ENCODE measurements at places on chromosomes 6 and 20.
A peak's percentile ranks its signal among the peaks of the same experiment; 100 is the strongest.

- DNase-seq, result no peak
These were observed 13.0 kb downstream of the TXNDC5 start for GRCh38 chr6:7897461-7898192.

GRCh38 chr6:39426073-39426456, 103.6 kb upstream of the KCNK16 start:
- no peak for DNase-seq

GRCh38 chr6:100664274-100665040, 199.7 kb upstream of the SIM1 start:
- DNase-seq, result no peak

- no peak for DNase-seq
These were observed 459.1 kb upstream of the CDH4 start for GRCh38 chr20:60792941-60793340.

DNA sequence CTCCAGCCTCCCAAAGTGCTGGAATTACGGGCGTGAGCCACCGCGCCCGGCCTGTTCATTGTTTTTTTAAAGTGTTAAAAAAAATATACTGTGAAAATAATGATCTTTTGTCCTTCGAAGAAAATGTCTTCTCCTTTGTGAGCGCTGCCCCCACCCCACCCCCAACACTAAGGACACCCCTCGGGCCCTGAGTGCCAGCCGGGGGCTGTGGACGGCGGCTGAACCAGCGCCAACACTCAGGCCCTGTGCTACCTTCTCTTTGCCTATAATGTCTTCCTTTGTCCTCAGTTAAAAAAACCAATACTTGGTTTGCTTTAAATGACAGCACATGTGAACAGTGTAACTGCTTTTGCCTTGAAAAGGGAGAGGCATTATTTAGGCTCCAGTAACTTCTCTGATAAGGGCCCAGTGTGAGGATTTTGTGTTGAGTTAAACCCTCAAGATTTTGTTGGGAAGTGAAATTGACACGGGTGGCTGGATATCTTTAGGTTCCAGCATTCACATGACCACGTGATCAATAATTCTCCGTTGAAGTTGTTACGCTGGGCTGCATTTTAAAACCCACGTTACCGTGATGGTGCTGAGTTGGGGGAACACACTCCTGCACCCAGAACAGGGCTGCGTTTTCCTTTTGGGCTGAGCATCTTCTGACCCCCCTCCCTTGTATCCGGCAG, 9.5 kb upstream of the ADRM1 start:
- no peak for DNase-seq

- no peak for DNase-seq
These were observed 52.5 kb upstream of the SLC22A16 start for GRCh38 chr6:110528930-110529325.

GRCh38 chr20:12095180-12095920, 177.7 kb downstream of the BTBD3 start:
- DNase-seq, result no peak

DNA sequence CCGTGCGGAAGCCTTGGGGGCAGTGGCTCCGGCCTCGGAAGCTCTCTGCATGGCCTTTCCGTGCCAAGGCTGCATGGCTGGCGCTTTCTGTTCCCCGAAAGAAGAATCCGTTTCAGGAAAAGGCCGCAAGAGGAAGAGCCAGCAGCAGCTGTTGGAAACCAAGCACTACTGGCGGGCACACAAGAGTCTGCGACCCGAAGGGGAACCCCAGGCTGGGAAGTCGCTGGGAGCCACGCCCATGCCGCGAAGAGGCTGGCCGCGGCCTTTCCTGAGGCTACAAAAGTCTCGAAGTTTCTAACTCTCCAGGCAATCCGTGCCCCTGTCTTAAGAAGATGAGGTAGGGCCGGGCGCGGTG, at the start of gene CGAS:
CGAS (minus strand) TSS at position 191 of the 355 bp plus-strand sequence; CDS start at position 75, 116 bp downstream.
- DNase-seq, result peak; percentile 25

- DNase-seq, result no peak
These were observed 353.2 kb downstream of the BTBD3 start for GRCh38 chr20:12270863-12271262.

DNA sequence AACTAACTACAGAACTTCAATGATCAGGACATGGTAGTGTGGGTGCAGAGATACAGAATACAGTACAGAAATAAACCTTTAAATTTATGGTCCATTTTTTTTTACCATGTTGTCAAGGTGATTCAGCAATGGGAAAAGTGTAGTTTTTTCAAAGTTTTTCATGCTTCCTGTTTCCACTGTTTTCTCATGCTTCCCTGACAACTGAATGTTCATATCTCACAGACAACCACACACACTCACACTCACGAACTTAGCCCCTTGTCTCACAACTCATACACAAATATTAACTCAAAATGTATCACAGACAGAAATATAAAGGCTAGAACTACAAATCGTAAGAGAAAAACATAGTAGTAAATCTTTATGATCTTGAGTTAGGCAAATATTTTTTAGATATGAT, 232.6 kb upstream of the CDYL start:
- DNase-seq, result no peak
